Stimulated activated CD8-positive, alpha-beta memory T cell treated with anti-CD3 and anti-CD28 coated beads, Interleukin-4, amount 100 ng/mL, for 1 hour (primary cell): ENCODE measurements at places on chromosomes 12 and 14.

- no peak for DNase-seq
Observed at GRCh38 chr12:2151391-2151790, 98.6 kb downstream of the CACNA1C start.

- no peak for DNase-seq
Observed at GRCh38 chr12:64890873-64891468, 66.5 kb downstream of the TBC1D30 start.

GRCh38 chr12:123231931-123232330, 1.0 kb downstream of the MPHOSPH9 start:
- DNase-seq: no peak

GRCh38 chr14:37051153-37051552, 121.3 kb downstream of the SLC25A21 start:
- no peak for DNase-seq

DNA sequence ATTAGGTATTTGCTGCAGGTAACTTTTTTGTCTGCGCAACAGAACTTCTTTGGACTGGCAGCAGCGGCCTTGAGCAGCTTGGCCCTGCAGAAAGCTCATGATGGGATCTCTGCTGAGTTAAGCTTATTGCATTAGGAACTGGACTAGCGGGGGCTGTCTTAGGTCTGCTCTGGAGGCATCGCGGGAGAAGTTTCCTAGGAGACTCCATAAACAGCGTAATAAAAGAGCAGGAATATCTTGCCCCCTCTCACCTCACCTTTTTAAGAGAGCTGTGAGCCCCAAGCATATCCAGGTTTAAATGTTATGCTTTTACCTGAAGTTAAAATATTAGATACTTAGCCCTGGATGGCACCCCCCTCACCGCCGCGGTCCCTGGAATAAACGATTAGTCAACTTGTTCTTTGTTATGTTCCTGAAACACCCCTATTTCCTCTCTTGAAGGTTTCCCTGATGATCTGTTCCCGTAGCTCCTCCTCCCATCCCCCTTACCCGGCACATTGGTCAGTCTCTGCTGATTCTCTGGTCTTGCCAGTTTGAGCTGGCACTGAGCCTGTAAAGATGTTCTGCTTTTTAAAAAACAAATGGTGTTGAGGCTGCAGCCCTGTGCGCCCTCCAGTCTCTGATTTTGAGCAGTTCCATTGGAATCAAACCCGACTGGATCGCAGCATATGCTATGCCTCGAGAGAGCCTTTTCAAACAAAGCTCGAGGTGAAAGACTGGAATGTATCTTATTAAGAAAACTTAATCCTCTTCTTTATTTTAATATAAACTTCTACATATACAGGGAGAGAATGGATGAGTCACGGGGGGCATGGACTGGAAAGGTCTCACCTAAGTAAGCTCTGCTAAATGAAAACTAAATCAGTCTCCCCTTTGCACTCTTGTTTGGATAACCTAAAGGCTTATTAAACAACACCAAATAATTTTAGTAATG, 1.9 kb downstream of the MLXIP start:
- DNase-seq: no peak

GRCh38 chr12:93879476-93880421, 202.6 kb downstream of the CRADD start:
- no peak for DNase-seq

DNA sequence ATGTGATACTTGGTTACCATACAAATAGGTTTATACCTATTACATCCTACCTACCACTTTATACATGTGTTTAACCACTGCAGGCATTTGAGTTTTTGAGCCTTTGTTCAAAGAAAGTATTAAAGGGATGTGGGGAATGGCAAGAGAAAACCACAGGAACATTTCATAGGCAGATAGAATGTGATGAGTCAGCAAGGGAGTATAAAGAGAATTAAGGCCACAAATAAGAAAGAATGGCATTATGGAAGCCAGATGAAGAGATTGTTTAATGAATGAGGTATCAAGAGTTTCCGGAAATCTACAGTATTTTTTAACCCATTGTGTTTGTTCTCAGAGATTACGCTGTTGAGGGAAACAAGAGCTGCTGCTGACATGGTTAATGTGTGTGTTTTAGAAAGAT, 66.9 kb downstream of the METTL25 start:
- no peak for DNase-seq

GRCh38 chr12:86730233-86730632, 474.0 kb upstream of the MGAT4C start:
- no peak for DNase-seq

GRCh38 chr12:90995010-90995409, 9.8 kb downstream of the EPYC start:
- DNase-seq: no peak

GRCh38 chr12:130859161-130859560, 12.7 kb upstream of the RAN start:
- DNase-seq: no peak

DNA sequence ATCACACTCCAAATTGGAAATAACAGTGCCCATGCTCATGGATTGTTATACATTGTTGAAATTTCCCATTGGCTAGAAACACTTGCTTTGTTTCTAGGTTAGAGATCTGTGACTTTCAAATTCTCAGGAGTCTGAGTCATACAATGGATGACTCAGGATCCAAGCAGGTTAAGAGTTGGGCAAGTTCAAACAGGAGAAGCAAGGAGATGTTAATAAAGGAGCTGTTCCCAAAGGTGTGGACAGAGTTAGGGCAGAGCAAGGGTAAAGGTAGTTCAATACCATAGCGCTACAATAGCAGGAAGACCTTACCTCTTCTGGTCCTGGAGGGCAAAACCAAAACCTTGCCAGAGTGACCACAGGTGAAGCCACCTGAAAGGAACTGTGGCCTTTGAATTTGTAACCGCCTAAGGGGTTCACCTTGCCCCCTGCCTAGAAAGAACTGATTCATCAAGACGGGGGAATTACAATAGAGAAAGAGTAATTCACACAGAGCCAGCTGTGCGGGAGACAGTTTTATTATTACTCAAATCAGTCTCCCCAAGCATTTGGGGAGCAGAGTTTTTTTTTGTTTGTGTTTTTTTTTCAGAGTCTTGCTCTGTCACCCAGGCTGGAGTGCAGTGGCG, 4.2 kb upstream of the AMN1 start:
- DNase-seq: no peak

DNA sequence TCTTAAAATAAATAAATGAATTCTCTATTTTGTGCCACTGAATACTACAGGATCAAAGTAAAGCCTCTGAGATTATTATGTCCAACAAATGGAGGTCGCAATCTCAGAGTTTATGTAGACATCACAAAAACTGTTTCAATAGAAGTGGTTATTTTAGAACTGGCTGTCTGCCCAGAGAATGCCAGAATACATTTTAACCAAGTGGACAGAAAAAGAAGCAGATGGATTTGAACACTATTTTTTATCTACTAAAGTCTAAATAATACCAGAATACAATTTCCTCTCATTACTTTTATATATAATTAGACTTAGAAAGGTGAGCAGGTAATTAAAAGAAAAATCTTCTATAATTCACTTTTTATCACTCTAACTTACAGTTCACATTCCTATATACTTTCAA, 118.3 kb downstream of the MED13L start:
- no peak for DNase-seq

DNA sequence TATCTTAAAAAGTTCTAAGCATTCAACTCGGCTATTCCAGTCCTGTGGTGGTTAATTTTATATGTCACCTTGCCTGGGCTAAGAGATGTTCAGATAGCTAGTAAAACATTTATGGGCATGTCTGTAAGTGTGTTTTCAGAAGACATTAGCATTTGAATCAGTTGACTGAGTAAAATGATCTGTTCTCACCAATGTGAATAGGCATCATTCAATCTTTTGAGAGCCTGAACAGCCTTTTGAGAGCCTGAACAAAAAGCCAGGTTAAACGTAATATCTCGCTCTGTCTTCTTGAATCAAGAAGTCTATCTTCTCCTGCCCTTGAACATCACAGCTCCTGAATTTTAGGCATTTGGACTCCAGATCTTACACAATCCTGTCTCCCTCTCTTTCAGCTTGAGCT, 1266.1 kb downstream of the LRFN5 start:
- DNase-seq: no peak

DNA sequence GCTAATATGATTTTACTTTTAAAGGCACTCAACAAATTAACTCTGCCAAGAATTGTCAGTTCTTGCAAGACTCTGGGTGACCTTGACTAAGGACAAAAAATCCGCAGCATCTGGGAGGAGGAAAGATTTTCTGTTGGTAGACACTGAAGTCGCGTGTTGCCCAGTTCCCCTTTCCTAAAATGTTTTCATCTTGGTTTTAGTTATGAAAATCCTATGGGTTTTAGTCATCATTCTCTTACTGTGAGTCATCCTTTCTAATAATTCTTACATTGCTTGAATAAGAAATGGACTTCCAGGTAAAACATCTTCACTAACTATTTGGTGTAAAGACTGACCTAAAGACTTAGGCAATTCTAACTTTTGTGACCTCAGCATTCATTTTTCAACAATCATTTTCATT, 9.1 kb downstream of the GSG1 start:
- no peak for DNase-seq

DNA sequence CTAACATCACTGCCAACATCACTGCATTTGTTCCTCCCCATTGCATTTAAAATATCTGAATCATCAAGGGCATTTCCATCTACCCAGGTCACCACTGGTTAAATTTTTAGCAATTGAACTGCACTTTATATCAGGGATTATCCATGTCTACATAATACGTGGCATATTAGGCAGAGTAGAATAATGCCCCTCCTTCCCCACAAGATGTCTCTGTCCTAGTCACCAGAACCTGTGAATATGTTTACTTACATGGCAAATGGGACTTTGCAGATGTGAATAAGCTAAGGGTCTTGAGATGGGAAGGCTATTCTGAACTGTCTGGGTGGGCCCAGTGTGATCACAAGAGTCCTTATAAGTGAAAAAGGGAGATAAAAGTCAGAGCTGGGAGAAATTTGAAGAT, 181.7 kb upstream of the ARID2 start:
- DNase-seq: no peak

GRCh38 chr12:67541625-67541991, 106.9 kb upstream of the DYRK2 start:
- no peak for DNase-seq

GRCh38 chr12:97639702-97640101, 177.1 kb downstream of the RMST start:
- no peak for DNase-seq
